ENCODE measurements at places on chromosomes 16 and 17. TPM values are rescaled to one million over a fixed set of nuclear protein-coding genes. Genes with fewer than 3 reads are reported as not detected.

Gene EVPL
- 18.5 TPM for total RNA-seq

Gene AMFR
- total RNA-seq: 65.8 TPM

Gene HBA1
- 1.9 TPM for total RNA-seq

Gene NAGS
- 0.84 TPM for total RNA-seq

Gene ZFHX3
- 6.3 TPM for total RNA-seq

Gene DHX58
- total RNA-seq: 0.30 TPM

Gene AARS1
- total RNA-seq: 99.8 TPM

Gene CHST5
- total RNA-seq: 0.04 TPM

Gene UBN1
- 27.8 TPM for total RNA-seq

Gene PRAC2
- not detected for total RNA-seq

Gene SPPL2C
- not detected for total RNA-seq

Gene SPATA22
- total RNA-seq: not detected

Gene PHOSPHO1
- total RNA-seq: 0.92 TPM

Gene RHBDL3
- total RNA-seq: 4.3 TPM

Gene ALDH3A1
- total RNA-seq: 958 TPM

Gene TBC1D3I
- 0.27 TPM for total RNA-seq

Gene TK1
- total RNA-seq: 244 TPM

Gene CDIPT
- total RNA-seq: 64.0 TPM

Gene GAS2L2
- total RNA-seq: 0.06 TPM

Gene IFT20
- total RNA-seq: 56.6 TPM

Gene NDRG4
- total RNA-seq: 26.9 TPM

Gene SEZ6L2
- 23.6 TPM for total RNA-seq

Gene PYY
- total RNA-seq: not detected

Gene DNAAF8
- 1.0 TPM for total RNA-seq
